ENCODE measurements at places on chromosomes 1 and 21.

DNA sequence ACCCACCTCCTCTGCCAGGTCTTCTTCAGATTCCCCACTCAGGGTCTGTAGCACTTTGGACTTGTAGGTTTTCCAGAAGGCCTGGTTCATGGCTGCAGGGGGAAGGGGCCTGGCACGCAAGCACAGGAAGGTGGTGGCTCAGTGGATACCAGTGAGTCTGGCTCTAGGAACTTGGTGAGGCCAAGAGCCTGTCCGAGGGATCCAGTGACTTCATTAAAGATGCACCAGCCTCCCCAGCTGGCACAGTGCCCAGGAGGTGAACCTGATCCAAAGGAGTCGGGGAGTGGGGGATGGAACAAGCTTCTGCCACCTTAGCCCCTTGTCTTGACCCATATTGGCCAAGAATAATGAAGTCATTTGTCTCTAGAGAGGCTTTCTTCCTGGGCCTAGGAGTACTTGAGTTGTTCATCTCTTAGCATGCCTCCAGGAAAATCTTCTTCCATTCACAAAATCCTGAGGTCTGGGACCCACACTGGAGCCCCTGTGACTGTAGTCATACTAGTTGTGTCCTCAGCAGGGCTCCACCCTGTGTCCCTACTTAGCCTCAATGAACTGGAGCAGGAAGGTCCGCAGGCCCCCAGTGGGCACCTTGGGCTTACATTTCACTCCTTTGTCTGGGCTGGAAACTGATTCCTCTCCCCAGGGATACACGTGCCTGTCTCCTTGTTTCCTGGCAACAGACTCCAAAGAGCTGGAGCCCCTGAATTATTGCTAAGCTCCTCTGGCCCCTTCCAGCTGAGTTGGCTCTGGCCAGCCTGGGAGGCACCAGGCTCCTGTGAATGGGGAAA lies at the start of gene C1orf232:
Gene C1orf232, minus strand, starts transcription at position 554 of the 788 bp plus-strand sequence. Its CDS starts 464 bp downstream, at position 90.
- DNase-seq: no peak

GRCh38 chr1:21308847-21309652 lies 18.8 kb upstream of the ECE1 start:
- DNase-seq: no peak

DNA sequence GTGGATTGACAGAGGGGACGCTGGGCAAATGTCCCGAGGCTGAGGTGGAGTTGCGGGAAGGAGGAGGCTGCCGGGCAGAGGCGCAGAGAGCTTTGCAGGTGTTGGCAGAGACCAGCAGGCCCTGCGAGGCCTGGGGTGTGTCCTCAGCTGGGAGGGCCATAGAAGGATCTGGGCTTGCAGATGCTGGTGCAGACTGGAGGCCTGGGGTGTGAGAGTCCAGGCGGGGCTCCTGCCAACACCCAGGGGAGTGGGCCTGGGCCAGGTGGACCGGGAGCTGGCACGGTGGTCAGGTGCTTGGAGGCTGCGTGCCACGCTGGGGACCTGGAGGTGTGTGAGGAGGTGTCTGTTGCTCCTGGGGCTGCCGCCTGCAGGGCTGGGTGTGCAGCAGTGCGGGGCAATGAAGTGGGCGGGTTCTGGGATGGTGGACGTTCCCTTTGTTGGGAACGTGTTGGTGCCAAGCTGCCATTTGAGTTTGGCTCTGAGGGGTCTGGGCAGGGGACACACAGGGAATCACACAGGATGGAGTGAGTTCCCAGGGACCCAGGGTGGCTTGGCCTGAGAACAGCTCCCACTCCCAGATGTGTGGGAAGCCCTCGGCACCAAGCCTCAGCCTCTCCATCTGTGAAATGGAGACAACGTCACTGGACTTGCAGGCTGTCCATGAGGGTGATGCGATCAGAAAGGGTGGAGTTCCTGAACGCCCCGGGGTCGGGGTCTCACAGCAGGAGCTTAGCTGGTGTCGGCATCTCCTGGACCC lies 39.9 kb upstream of the POFUT2 start:
- DNase-seq: no peak

- DNase-seq: no peak
These were observed 8.0 kb upstream of the SPOCD1 start for GRCh38 chr1:31823780-31824179.

DNA sequence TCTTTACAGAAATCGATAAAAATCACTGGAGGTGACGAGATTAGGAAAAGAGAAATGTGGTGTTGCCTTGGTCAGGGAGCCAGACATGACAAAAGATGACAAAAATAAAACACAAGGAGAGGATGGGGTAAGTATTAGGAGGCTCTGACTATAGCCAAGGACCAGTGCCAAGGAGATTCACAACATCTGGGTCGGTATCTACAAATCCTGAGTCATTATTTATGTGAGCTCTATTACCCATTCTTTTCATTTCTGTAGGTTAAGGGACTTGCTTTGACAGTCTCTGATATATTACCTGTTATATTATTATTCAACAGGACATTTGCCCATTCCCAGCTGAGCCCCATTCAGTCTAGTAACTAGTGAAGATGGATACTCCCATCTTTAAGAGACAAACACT lies 120.8 kb downstream of the TYW3 start:
- DNase-seq: no peak

DNA sequence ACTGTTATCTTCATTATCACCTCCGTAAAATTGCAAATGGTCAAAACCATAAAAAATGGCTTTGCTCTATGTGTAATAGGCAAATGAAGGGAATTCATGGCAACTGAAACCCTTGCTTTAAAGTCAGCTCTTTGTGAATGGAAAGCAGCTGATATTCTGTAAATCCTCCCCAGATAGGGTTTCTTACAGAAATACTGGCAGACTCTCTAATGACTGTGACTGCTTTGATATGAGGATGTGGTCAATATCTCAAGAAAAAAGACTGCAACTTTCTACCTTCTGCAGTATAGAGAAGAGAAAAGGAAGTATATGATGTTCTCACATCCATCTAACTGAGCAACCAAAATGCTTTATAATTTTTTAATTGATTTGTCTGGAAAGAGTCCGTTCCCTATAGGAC lies 193.1 kb downstream of the ST6GALNAC3 start:
- DNase-seq: no peak

DNA sequence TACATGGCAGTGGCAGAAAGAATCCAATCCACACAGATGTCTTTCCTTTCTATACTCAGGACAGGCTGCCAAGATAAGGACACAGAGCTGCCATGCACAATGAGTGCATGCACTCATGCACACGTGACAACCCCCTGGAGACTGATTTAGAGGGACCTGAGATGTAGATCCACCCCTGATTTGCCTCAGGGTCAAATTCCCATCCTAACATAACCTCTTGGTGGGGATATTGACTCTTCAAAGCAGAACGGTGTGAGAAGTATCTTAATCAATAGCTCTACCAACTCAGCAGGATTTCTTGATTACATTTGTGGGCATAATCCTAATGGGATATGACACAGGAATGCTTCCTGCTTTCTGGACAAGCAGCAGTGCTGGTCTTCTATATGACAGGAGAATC lies 125.2 kb upstream of the DSCAM start:
- no peak for DNase-seq

GRCh38 chr21:42081931-42082381 lies 10.8 kb downstream of the UMODL1 start:
- DNase-seq: no peak

DNA sequence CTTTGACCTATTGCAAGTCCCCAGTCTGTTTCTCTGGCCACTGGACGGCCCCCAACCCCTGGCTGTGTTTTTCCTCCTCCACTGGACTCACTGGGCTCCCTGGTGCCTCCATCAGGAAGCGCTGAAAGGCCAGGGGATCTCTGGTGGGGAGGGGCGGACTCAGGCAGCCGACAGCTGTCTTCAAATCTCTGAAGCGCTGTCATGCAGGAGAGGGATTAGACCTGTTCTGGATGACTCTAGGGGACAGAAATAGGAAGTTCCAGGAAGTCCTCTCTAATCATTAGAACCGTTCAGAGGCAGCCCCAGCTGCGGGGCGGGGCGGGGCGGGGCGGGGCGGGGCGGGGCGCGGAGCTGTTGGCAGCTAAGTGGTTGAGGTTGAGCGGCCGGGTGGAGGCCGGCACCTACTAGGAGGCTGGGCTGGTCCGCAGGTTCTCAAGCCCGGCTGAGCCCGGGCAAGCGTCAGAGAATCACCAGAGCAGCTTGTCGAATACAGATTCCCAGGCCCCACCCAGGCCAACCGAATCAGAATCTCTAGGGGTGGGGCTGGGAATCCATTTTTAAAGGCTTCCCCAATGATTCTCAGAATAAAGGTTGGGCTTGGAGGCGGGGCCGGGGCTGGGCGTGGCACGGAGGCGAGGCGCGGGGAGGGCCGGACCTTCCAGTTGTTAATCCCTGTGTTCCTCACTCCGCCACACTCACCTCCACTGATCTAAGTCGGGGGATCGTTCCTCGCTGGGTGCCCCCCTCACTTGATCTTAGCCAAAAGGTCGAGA lies 11.4 kb upstream of the PHLDA3 start:
- DNase-seq: no peak

DNA sequence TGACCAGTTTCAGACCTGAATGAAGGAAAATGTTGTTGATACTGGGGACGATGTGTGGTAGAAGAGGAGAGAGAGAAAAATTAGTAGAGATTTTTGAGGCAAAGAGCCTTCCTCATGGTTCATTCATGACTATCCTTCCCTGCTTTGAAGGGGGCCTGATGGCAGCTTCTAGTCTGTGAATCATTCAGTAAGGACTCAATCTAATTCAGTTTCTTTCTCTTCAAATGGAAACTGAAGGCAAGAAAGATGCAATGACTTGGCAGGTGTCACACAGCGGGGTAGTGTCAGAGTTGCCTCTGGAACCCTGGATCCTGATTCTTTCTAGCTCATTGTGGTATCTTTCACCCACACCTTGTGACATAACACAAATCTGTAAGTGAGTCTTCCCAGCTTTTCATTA lies 14.9 kb upstream of the CD5L start:
- no peak for DNase-seq

DNA sequence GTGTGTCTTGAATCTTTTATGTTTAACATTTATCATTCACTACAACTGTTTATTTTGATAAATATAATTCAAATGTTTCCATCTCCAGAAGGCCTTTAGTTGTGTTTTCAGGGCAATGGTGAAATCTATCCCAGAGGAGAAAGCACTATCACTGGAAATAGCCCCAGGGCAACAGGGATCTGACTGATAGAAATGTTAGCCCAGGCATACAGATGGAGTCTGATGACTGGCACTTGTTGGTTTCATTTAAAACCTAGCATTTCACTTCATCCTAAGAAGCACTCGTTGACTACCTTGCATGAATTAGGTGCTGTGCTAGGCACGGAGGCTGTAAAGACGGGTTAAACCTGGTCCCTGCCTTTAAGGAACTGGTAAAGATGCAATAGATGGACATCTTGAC lies 103.1 kb downstream of the C1orf21 start:
- no peak for DNase-seq

GRCh38 chr1:20183616-20184271 lies 2.2 kb upstream of the UBXN10 start:
- no peak for DNase-seq

GRCh38 chr1:158638146-158638545 lies 33.1 kb downstream of the OR10Z1 start:
- DNase-seq: no peak

DNA sequence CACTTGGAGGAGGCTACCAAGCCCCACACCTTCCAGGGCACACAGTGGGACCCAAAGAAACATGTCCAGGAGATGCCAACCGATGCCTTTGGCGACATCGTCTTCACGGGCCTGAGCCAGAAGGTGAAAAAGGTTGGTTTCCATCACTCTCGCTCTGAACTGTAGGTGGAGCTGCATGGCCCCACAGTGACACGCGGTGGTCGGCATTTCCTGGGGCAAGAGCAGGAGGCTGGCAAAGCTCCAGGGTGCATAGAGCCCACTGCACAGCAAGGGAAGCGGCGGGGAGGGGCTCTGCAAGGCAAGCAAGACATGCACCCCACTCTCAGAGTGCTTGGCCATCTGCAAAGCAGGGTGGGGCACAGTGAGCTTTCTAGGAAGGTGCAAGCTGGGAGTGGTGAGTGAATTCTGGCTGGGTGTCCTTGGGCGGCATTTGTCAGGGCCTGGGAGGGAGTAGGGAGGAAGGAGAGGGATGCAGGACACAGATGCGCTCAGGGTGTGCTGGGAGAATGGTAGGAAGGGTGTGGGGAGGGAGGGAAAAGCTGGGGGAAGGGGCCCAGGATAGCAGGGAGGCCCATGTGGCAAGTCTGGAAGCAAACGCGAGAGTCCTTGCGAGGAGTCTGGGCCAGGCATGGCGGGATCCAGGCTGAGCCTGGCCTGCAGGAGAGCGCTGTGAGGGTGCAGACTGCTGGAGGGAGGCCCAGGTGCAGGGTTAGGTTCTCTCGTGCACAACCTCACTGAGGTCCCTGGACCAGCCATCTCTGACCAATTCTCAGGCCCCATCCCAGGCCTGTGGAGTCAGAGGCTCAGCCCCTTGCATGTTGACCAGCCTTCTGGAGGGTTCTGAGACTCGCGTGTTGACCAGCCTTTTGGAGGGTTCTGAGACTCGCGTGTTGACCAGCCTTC lies 11.0 kb downstream of the TRPM2 start:
- no peak for DNase-seq

GRCh38 chr1:184583849-184584248 lies 170.8 kb downstream of the EDEM3 start:
- DNase-seq: no peak

- no peak for DNase-seq
These were observed 17.5 kb upstream of the RAB4A start for GRCh38 chr1:229253151-229253974.

- no peak for DNase-seq
These were observed 6.6 kb downstream of the GNG4 start for GRCh38 chr1:235642943-235643371.

GRCh38 chr1:15171271-15171908 lies 17.8 kb downstream of the TMEM51 start:
- no peak for DNase-seq

DNA sequence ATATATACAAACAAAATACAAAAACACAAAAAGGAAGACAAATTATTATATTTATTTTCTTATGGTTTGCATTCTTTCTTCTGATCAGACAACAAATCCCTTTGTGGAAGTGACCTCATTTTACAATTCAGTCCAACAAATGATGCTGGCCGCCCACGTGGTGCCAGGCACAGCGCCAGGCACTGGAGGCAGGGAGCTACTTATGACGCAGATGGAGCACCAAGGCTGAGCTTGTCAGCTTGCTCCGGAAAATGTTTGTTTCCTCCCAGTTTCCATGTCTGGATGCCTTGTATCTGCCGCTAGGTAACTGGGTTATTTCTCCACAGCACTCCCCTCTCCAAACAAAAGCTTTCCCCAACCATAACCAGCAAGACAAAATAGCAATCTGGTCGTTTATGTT lies 30.7 kb upstream of the CD34 start:
- DNase-seq: no peak

GRCh38 chr1:115677182-115677555 lies 35.4 kb downstream of the VANGL1 start:
- no peak for DNase-seq

DNA sequence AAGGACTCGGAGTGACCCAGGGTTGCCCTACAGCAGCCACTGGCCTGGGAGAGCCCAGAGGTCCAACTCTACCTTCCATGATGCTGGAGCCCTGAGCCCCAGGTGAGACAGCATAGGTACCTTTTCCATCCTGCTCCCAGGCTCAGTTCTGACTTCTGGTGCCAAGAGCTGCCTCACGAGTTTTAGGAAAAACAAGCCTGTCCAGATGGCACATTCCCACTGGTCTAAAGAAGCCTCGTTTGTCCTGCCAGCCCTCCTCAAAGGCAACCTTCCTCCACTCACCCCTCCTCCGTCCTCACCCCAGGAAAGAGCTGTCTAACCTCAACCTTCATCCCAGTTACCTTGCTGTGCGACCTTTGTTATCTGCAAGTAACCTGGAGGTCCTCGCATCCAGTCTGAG lies 53.5 kb upstream of the PRELP start:
- no peak for DNase-seq
